ENCODE measurements at places on chromosomes 7 and 10.

- DNase-seq: no peak
Measured at GRCh38 chr7:37372750-37373149, 75.9 kb downstream of the ELMO1 start.

- DNase-seq: no peak
Measured at GRCh38 chr7:35605760-35606159, 89.2 kb downstream of the HERPUD2 start.

DNA sequence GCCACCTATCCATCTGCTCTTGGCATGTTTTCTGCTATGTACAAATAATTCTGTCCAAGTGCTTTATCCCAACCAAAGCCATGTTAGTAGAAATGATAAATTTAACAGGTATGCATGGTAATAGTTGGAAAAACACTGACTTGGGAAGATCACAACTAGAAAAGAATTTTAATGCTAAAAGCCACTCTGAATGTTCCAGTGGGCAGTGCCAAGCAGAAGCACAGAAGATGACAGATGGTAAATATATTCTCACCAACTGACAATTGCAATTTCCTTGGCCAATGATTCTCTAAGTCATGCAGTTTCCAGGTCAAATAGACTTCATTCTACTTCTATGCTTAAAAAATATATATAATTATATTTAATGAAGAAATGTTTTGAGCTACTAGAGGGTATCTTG is 83.6 kb upstream of the SEMA3C start:
- DNase-seq: no peak

DNA sequence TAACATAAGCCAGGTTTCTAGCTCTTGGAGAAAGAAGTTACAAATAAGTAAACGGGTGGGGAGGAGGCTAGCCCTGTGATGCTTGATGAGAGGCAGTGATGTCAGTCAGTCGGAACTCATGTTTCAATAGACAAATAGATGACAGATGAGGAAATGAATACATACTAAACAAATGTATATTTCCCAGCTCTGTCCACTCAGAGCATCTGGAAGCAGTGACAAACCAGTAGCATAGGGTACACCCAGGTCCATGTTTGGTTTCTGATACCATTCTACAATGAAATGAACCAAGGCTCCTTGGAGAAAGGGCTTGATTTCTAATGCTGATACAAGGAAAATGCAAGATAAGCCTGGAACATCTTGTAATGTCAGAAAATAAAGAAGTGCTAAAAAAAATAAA is 30.6 kb downstream of the PODXL start:
- DNase-seq: no peak

DNA sequence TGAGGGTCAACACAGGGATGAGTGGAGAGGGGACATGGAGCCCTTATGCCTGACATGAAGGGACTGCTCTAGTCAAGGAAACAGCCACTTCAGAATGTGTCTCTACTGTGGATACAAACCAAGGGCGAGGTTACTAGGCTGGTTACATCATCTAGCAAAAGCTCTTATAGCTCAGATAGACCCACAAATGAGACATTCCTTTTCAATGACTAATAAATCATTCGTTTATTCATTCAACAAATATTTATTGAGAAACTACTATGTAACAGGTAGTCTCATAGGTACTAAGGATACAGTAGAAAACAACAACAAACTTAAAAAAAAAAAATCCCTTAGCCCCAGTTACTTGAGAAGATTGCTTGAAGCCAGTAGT is 219.5 kb downstream of the KIAA1217 start:
- DNase-seq: no peak

GRCh38 chr10:32413513-32413912 is 32.4 kb upstream of the CCDC7 start:
- no peak for DNase-seq

All from dorsolateral prefrontal cortex (tissue), 122 donors.